Left lobe of liver (tissue), 2 donors: ENCODE measurements at places on chromosomes 5 and 9. TPM values are rescaled to one million over a fixed set of nuclear protein-coding genes. Genes with fewer than 3 reads are reported as not detected.

- DNase-seq = no peak
These were observed 77.3 kb downstream of the WNK2 start for GRCh38 chr9:93261281-93261680.

GRCh38 chr5:23316060-23316591, 191.3 kb upstream of the PRDM9 start:
- DNase-seq = no peak

DNA sequence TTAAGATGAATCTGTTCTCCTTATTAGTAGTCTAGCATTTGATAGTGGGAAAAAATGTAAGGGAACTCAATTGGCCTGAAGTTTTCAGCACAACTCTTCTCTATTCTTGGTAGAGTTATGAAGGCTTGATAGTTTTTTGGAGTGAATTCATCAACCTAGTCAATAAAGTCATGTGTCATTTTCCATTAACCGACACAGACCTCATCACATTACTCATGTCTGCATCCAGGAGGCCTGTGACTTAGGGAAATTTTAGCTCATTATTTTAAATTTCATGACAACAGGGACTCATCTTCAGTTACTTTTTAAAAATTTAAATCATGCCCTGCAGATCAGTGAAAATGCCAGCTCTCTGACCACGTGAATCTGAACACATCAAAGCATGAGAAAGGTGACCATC, 63.3 kb downstream of the ADAMTS16 start:
- no peak for DNase-seq

- DNase-seq = no peak
These were observed 260.3 kb upstream of the CDH10 start for GRCh38 chr5:24904981-24905517.

DNA sequence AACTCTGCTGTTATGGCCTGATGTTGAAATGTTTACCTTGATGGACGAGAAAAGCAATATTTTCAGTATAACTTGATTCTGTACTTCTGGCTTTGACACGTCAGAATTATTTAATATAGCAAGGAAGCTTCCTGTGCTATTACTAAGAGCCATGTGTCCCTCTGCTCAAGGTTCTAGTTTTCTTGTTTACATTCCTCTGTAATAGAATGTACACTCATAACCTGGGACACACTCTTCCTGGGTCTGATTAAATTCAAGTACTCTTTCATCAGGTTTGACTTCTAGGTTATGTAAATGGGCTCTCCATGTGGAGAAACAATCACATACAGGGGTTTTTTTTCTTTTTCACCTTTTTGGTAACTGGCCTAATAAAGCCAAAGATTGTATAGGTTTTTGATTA, 33.1 kb downstream of the GTF3C4 start:
- no peak for DNase-seq

DNA sequence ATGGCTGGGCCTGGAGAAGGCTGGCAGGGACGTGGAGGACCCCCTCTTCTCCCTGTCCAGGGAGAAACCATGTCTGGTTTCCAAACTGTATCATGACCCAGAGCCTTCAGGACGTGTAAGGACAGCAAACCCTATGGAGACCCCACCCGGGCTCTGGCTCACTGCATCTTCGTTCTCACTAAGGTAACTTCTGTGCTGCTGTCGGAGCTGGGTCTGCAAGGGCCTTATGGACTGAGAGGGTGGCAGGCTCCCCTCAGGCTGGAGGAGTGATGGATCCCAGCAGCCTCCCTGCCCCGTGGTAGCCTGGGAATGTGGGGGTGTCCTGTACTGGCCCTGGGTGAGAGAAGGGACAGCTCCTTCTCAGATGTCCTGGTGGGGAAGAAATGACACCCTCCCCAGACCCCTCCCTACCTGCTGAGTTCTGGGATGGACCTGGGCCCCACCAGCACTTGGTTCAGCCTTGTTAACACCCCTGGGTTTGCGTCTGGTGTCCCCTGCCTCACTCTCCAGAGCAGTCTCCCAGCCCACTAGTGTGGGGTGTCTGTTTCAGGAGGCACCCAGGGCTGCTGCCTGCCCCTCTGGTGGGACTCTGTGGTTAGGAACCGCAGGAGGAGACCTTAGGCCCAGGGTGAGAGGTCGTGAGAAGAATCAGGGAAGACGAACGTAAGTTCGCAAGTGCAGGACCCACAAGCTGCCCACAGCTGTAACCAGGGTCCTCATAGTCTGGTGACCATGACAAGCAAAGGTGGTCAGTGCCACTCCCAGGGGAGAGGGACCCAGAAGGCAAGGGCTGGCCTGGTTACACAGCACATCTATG, 6.6 kb downstream of the SPATA31E1 start:
- no peak for DNase-seq

DNA sequence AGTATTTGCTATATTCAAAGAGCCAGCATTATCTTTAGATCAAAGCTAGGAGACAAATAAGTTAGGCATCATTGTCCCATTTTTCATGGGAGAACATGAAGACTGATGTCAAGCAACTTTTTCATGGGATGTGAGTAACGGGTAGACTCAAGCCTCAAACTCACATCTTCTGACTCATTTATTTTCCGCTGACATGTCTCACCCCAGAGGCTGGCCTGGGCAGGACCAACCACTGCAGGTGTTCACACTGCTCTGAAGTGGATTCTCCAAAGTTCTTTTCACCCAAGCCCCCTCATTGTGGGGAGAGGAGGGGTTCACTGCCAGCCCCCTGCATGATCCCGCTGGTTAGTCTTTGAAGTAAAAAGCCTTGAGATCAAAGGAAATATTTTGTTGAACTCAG, 34.9 kb upstream of the BASP1 start:
- DNase-seq = no peak

DNA sequence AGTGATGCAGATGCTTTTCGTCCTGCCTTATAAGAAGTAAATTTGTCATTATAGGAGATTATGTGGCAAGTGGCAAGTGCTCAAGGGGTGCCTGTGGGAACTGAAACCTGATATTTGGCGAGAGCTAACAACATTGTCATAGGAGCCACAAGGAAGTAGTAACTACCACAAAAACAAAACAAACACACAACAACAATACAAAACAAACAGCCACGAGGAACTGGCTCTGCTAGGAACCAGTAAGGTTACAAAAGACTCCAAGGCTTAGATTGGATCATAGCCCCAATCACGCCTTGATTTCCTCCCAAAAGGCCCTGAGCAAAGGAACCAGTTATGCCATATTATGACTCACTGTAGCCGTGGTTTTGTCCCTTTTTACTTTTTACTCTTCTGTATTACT, 1045.2 kb downstream of the CDH12 start:
- DNase-seq = no peak

- DNase-seq = no peak
These were observed 38.6 kb downstream of the HMCN2 start for GRCh38 chr9:130304116-130304515.

GRCh38 chr5:135565725-135566421, 12.9 kb downstream of the CXCL14 start:
- DNase-seq = peak; percentile 72

GRCh38 chr5:120539471-120539870, 75.4 kb downstream of the PRR16 start:
- DNase-seq = no peak

GRCh38 chr9:121709798-121710197, 58.4 kb downstream of the DAB2IP start:
- DNase-seq = no peak

DNA sequence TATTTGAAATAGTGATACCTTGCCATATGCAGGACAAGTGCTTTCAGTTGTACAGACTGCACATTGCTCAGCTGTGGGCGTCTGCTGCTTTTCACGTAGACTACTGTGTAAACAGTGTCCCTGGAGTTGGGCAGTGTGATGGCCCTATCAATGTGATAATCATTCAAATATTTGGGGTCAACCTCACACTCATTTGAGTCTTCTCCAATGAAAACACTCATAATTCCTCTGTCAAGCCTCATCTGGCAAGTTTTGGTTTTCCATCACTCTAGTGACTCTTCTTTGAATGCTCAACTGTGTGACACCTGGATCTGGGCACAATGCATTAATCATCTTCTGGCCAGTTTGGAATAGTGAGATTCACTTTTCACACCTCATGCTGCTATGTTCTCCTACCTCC, 64.4 kb downstream of the UGCG start:
- DNase-seq = no peak

- DNase-seq = no peak
These were observed 35.2 kb upstream of the IRX4 start for GRCh38 chr5:1917830-1918487.

DNA sequence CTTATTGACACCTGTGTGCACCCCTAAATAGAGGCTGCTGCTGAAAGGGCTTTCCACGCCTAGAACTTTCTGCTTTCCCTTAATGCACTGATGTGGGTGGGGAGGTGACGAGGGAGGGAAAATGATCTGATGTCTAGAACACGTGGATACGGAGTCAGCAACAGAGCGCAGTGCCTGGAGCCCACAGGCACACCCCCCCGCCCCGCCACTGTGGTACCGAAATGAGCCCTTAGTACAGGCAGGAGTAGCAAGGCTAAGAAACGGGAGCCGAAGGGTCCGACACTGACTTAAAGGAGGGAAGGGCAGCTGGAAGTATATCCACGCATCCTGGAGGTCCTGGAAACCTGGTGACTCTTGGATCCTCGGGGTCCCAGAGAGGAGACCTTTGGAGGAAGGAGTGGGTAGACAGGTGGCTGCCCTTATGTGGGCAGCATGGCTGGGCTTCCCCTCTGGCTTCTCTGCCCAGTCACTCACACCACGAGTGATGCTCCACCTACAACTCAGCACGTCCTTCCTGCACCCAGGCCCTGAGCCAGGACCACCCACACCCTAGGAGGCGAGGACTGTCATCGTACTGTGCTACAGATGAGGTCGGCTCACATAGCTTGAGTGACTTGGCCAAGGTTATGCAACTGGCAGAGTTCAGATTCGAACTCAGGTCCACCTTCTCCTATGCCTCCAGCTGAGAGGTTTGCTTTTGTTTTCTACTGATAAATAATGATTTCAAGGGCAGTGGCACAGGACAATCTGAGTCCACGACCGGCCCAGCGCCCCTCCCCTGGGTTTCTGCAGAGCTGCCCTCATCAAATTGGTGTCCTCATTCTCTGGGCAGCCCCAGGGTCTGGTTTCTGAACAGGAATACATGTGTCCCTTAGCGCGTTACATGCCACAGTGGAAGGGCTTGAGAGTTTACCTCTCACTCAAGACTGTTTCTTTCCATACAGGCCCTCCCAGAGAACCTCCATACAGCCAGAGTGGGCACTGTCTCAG, 4.7 kb upstream of the VAV2 start:
- no peak for DNase-seq

The IGFBPL1 gene
- total RNA-seq = not detected

The PLPPR1 gene
- 1.2 TPM for total RNA-seq

The DMRT2 gene
- total RNA-seq = not detected

The NACC2 gene
- total RNA-seq = 18.4 TPM

The GRM6 gene
- not detected for total RNA-seq

The ASTN2 gene
- total RNA-seq = 2.9 TPM

The CDH9 gene
- not detected for total RNA-seq

The C1QTNF2 gene
- not detected for total RNA-seq
